ENCODE measurements at places on chromosomes 7 and 10.
A peak's percentile ranks its signal among the peaks of the same experiment; 100 is the strongest.

DNA sequence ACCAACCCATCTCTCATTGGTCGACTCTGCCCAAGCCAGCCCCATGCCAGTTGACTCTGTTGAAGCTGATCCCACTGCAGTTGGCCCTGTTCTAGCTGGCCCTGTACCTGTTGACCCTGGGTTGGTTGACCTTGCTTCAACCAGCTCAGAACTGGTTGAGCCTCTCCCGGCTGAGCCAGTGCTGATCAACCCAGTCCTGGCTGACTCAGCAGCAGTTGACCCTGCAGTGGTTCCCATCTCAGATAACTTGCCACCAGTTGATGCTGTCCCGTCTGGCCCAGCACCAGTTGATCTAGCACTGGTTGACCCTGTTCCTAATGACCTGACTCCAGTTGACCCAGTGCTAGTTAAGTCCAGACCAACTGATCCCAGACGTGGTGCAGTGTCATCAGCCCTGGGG, 7.4 kb downstream of the PPRC1 start:
- no peak for DNase-seq

DNA sequence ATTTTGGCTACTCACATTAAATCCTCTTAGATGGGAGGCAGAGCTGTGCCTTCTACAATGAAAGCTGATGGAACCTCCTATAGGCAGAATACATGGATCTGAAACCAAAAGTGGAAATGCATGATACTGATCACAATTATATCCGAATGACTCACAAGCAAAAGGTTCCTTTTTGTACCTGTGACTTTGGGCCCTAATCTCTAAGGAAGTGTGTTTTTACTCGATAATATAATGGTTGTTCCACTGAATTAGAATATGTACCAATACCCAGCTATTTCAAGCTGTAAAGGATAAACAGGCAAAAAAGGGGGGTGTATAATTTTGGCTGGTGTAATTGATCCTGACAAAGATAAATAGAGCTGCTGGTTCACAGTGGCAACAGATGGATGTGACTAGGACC, 17.6 kb upstream of the LAMB1 start:
- no peak for DNase-seq

GRCh38 chr7:150420987-150421674, 29.3 kb upstream of the GIMAP8 start:
- DNase-seq: peak; percentile 68

DNA sequence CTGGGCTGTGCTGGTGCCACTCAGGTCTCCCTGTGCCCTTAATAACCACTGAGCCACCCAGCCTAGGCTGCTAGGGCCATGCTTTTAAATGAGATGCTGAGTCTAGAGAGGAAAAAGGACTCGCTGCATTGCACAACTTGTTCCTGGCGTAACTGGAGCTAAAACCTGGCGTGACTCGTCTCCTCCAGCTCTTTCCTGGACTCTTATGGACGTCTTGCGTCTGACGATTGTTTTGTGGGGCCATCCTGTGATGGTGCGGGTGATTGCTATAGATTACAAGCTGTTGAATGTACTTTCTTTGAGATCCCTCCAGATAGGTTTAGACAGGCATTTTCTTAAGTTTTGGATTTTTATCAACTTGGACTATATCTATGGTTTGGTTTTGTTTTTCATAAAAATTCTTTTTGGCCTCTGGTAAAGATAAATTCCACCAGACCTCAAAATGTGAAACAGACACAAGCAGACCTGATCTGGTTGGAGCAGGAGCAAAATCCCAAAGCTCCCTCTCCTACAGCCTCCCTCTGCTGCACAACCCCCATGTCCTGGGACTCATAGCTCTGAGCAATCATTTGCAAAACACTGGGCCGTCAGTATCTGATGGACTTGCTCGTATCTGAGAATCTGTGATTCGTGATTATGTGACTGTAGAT, 230.3 kb downstream of the ARHGAP12 start:
- DNase-seq: no peak

- DNase-seq: no peak
These were observed 250.9 kb downstream of the TWIST1 start for GRCh38 chr7:18866359-18867036.

- DNase-seq: no peak
These were observed 13.2 kb upstream of the PRKAR1B start for GRCh38 chr7:739983-740942.

DNA sequence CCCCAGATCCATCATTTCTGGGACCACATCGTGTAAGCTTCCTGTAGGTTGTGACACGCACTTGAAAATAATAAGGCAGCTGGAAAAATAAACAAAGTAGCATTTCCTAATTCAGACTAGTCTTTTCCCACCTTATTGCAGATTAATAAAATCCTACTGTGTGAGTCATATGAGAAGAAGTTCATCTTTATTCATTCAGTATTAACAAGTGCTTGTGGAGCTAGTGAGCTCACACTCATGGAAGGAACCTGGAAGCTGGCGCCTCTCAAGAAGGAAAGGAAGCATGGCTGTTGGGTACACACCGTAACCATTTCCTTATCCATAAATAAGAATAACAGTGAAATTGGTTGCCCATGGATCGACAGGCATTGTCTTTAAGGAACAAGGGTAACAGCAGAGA, 152.6 kb upstream of the PFKP start:
- no peak for DNase-seq

GRCh38 chr10:72058989-72059842, 29.1 kb downstream of the SPOCK2 start:
- DNase-seq: peak; percentile 48

DNA sequence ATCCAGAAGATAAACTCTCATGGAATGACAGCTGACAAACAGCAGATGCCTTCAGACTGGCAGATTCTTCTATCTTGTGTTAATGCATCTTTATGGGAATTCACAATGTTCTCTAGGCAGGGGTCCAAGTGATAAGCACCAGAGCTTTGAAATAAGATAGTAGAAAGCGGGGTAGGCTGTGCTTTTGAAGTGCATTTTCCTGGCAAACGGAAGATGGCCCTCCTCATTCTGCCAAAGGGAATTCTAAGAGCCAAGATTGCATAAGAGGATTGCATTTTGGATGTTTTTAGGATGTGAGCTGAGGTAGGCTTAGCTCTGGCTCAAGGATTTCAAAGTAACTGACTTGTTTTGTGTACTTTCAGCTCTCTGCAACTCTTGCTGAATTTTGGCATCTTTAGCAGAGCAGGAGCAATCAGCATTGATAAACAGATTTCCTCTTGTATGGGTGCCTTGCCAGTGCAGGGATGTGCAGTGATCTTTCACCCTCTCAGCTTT, 298.5 kb upstream of the KLF6 start:
- DNase-seq: no peak

GRCh38 chr7:28029051-28029450, 151.5 kb downstream of the JAZF1 start:
- no peak for DNase-seq

GRCh38 chr7:37409461-37409860, 39.2 kb downstream of the ELMO1 start:
- no peak for DNase-seq

GRCh38 chr7:101666293-101666692, 37.2 kb upstream of the MYL10 start:
- DNase-seq: no peak

DNA sequence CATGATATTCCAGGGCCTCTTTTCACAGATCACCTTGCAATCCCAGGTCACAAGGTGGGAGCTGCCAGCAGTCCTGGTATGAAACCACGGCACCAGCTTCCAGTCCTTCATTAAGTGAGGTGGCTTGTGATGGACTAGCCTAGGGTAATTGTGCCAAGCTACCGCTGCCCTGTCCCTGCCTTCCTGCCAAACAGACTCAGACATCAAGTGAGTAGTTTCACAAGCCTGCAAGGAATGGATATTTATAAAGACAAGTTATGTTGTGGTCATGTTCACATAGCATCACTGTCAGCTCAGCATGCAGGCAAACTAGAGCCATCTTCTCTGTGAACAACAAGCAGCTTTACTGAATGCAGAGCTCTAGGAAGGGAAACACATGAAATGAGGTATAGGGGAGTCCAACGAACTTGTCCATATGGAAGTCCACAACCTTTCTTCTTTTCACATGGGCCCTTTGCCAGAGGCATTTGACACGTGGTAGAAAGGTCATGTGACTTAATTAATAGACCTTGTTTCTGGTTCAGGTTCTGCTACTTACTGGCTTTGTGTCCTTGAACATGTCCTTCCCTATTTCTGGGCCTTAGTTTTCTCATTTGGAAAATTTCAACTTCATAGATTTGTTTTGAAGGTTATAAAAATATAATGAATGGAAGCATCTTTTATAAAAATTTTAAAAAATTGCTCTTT, 1061.2 kb downstream of the KCNMA1 start:
- DNase-seq: no peak

GRCh38 chr7:139598642-139599041, 75.2 kb downstream of the CLEC2L start:
- DNase-seq: no peak

DNA sequence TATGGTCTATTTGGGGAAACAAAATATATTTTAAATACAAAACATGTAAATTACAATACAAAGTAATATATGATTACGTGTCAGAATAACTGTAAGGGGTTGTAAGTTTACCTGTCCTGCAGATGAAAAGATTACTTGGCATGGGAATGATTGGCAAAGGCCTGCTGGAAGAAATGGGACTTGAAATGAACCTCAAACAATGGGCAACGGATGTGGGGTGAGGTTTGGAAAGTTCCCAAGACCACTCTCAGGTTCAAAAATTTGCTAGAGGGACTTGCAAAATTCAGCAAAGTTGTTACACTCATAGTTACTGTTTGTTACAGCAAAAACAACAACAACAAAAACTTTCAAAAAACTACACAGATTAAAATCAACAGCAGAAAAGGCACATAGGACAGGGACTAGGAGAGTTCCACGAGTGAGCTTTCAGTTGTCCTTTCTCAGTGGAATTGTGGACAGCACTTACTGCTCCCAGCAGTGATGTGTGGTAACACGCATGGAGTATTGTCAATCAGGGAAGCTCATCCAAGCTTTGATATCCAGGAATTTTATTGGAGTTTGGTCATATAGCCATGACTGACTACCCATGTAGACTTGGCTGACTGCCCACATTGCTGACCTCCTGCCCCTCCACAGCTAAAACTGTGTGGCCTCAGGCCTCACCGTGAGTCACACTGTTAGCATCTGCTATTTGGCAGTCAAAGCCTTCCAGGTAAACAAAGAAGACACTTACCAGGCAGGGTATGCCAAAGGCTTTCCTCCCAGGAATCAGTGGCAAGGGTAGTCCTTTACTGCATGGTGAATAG, 43.8 kb downstream of the EXOC6 start:
- no peak for DNase-seq

Data from stimulated activated CD8-positive, alpha-beta memory T cell treated with anti-CD3 and anti-CD28 coated beads, Interleukin-15, amount 100 ng/mL, for 4 hours (primary cell).